Esophagus mucosa (tissue), 1 donor: ENCODE measurements at places on chromosomes 6 and 20. TPM values are rescaled to one million over a fixed set of nuclear protein-coding genes. Genes with fewer than 3 reads are reported as not detected.

Gene AIG1
- 24.9 TPM for total RNA-seq

Gene GPX5
- not detected for total RNA-seq

Gene TSBP1
- not detected for total RNA-seq

Gene HLA-DOA
- 1.4 TPM for total RNA-seq

Gene PROKR2
- total RNA-seq, result not detected

Gene SIRPB1
- total RNA-seq, result 3.5 TPM

Gene LST1
- total RNA-seq, result 2.4 TPM

Gene FKBP1C
- not detected for total RNA-seq

Gene SLC17A1
- not detected for total RNA-seq

Gene CRIP3
- 0.28 TPM for total RNA-seq

Gene CDH4
- total RNA-seq, result not detected

Gene AGER
- total RNA-seq, result 2.7 TPM

Gene NRSN2
- total RNA-seq, result 7.1 TPM

Gene PTPRT
- 0.08 TPM for total RNA-seq

Gene HLA-DQA1
- total RNA-seq, result 3.9 TPM

Gene BMP6
- total RNA-seq, result 0.60 TPM

Gene SAMD10
- 5.7 TPM for total RNA-seq

Gene FAM209B
- total RNA-seq, result 0.44 TPM

Gene FAXC
- 1.6 TPM for total RNA-seq

Gene ENPP1
- 0.36 TPM for total RNA-seq

Gene CST3
- total RNA-seq, result 292 TPM

Gene BMP7
- total RNA-seq, result 34.2 TPM

Gene WFDC12
- 5.1 TPM for total RNA-seq

Gene RPP21
- 46.0 TPM for total RNA-seq

Gene CRNKL1
- 9.8 TPM for total RNA-seq

Gene IRAK1BP1
- 2.7 TPM for total RNA-seq

Gene CASS4
- 0.28 TPM for total RNA-seq

Gene ACTL10
- 2.0 TPM for total RNA-seq

Gene SLC22A1
- total RNA-seq, result 0.44 TPM

Gene GNAS-AS1
- total RNA-seq, result 0.64 TPM

Gene PACSIN1
- not detected for total RNA-seq

Gene PPP1R16B
- total RNA-seq, result 2.3 TPM

Gene TMEM200A
- 0.16 TPM for total RNA-seq

Gene TUBB1
- not detected for total RNA-seq

Gene NXT1
- total RNA-seq, result 21.4 TPM

Gene CLPSL1
- total RNA-seq, result not detected

Gene MED20
- total RNA-seq, result 15.6 TPM

Gene RAB44
- 0.36 TPM for total RNA-seq

Gene RWDD1
- total RNA-seq, result 28.4 TPM

Gene PBOV1
- total RNA-seq, result not detected

Gene SPEF1
- not detected for total RNA-seq
